ENCODE measurements at places on chromosomes 2 and 18.

DNA sequence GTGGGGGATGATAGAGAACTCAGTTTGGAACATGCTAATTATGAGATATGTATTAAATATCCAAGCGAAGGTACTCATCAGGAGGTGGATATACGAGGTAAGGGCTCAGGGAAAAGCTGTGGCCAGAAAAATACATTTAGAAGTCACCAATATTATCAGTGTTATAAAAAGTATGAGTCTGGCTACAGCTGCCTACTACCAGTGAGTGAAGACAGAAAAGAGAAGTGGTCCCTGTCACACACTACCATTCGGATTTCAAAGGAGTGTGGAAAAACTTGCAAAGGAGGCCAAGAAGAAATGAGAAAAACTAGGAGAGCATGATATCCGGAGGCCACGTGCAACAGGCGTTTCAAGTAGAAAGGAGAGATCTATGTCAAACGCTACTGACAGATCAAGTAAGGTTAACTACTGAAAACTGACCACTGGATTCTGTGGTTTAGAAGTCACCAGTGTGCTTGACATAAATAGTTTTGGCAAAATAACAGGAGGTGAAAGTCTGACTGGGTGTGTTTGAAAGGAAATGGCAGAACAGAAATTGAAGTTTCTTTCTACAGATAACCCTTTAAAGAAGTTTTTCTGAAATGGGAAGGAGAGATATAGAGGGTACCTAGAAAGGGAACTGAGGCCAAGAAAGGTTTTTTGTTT, 118.7 kb upstream of the DNMT3A start:
- DNase-seq, result peak; percentile 8

DNA sequence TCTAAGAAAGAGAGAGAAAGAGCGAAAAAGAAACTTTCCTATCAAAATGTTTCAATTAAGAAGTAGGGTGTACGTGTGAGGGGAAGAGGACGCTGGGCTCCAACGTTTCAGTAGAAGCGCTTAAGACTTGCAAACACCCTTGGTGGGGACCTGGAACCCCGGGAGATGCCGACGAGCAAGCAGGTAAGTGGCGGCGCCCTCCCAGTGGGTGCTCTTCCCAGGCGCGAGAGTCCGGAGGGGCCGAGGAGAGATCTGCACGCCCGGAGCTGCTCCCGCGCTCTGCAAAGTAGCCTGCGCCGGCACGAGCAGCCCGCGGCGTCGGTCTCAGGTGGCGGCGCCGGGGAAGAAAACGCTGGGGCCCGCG, 678 bp upstream of the OTX1 start:
- peak; percentile 38 for DNase-seq

DNA sequence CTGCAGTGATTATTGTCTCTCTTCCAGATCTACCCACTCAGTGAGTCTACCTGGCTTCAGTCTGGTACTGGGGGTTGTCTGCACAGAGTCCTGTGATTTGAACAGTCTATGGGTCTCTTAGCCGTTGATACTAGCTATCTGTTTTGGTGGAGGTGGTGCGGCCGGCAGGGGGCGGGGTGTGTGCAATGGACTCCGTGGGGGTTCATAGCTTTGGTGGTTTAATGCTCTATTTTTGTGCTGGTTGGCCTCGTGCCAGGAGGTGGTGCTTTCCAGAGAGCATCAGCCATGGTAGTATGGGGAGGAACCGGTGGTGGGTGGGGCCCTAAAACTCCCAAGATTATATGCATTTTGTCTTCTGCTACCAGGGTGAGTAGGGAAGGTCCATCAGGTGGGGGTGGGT, 1120.1 kb upstream of the FAM98A start:
- no peak for DNase-seq

DNA sequence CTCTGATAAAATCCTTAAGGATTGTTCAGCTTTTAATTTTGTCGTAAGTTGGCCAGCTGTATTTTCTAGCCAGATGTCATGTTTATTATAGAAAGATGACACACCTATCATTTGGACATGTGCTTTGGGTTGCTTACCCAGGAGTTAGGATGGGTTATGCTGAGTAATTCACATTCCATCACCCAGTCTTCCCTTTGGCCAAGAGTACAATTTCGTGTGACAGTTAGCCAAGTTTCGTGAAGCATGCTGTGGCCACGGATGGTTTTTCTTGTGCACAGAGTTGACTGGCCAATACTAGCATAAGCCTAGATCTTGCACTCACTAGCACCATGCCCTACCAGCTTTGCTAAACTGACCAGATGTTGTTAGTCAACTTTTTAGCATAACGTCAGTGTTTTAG, 5.8 kb downstream of the MAPRE3 start:
- no peak for DNase-seq

DNA sequence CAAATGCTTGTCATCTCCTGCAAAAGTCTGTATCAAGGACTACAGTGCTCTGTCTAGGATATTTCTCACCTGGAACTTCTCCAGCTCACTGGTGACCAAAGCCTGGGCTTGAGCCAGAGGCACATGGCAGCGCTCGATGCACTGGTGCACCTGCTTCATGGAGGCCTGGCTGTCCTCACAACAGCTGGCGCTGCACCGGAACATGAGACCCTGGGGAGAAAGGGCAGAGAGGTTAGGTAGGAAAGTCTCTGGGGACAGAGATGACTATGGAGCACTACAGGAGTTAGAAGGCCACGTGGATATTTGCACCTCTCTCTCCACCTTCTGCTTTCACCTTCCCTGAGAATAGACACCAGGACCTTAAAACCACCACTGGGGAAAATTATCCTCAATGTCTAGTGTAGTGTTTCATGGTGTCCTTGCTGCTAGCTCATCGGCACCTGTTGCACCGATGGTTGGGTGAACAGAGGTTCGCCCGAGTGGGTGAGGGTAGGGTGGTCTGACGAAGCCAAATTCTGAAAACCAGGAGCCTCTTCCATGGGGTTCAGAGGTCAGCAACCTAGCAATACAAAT, 1.0 kb downstream of the FAM136A start:
- no peak for DNase-seq

DNA sequence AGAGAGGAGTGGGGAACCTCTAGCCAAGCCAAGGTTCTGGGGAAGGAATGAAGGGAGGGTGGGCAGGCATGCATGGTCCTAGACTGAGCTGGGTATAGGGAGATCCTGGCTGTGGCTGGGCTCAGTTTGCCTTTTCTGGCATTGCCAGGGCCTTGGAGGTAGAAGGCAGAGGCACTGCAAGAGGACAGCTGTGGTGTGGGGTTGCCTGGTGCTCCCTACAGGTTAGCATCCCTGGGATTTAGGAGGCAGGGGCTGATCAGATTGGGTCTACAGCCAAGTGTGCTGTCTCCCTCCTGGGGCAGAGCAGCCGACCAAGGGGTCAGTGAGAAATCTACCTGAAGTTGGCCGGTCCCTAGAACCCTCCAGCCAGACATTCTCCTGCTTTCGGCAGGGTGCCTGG, 15.9 kb downstream of the ABCG8 start:
- no peak for DNase-seq

DNA sequence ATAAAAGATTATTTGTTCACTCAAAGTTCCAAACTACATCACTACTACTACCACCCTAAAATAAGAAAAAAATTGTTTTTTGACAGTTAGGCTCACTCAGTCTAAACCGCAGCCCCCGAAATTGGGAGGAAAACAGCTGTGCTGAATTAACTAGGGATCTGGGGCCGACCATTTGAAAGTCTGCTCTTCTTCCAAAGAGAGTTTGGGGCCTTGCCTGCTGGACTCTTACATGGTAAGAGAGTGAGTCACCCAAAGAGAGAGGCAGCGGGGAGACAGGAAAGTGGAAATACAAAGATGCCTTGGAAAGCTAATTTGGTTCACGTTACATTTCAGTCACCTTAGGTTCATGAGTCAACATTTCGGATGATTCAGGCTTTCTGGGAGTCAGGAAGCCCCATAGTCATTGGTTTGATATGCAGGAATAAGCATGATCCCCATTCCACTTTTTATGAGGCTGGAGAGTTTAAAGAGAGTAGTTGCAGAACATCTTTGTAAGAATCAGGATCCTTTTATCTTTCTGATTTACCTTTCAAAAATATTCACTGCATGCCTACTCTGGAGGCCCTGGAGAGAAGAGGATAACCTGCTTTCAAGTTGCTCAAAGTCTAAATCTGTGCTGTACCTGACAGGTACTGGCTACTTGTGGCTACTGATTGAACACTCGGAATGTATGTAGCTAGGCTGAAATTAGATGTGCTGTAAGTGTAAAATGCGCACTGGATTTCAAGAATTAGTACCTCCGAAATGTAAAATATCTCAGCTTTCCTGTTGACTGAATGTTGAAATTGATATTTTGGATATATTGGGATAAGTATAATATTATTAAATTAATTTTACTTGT, 995 bp upstream of the RTN4 start:
- DNase-seq, result peak; percentile 97

- DNase-seq, result no peak
Observed at GRCh38 chr2:157758586-157758985, 117.5 kb downstream of the ACVR1 start.

DNA sequence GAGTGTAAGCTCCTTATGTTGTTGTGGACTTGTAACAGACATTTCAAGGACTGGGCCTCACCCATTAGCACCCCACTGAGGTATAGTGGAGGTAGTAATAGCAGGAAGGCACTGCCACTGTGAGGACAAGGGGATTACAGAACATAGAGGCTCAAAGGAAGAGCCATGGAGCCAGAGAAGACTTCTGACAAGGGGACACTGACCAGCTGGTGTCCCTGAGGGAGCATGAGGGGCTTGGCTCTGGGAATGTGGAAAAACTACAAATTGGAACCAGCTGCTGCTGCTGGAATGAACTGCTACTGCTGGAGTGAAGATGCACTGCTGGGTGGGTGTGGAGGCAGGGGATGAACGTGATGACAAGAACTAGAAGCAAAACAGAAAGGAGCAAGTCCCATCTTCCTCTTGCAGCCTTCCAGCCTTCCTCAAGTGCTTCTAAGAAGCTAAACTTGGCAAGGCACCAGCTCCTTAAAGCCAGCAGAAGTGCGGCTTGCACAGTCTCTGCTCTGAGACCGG, 167.3 kb upstream of the NOSTRIN start:
- peak; percentile 51 for DNase-seq

GRCh38 chr2:66501267-66501666, 66.3 kb downstream of the MEIS1 start:
- DNase-seq, result no peak

DNA sequence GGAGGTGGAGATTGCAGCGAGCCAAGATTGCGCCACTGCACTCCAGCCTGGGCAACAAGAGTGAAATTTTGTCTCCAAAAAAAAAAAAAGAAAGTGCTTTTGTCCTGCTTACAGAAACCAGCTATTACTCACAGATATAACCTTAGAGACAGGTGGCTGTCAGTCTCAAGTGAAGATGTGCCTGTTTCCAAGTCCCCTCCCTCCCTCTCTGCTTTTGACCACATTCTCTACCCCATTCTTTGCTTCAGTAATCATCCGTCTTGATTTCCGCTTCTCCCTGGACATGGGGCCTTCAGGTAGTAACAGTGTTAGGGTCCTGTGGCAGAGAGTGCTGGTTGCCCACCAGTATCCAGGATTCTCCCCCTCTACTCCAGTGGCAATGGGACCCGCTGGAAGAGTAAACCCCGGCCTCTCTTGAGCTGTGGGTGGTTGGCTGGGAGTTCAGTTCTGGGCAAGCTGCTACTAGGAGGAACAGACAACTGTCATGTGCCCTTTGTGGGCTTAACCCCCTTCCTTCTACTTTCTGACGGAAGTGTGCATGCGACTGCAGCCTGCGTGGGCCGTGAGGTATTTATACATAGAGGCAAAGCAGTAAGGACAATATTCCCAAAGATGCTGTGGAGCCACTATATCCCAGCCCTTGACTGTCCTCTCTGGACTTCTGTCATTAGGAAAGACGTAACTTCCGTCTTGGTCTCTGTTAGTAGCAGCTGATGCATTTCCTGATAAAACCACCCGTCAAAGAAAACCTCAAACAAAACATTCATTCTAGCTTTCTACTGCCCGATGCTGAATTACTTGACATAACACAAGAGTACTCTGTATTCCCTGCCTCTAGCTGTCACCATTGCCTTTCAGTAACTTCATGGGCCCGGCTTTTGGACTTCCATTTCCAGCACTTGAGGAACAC, 17.8 kb downstream of the PDCL3 start:
- peak; percentile 48 for DNase-seq

DNA sequence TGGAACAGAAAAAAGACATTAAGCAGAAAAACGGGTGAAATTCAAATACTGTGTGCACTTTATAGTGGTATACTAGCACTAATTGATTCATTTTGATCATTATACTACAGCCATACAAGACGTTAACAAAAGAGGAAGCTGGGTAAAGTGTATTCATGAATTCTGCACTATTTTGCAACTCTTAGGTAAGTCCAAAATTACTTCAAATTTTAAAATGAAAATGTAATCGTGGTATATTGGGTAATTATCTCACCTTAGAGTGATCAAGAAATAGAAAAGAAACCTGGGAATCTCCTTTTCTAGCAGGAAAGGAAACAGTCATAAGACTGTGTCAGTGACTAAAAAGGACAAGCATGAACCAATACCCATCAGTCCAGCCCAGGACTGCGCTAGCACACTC, 5.4 kb downstream of the TGFBRAP1 start:
- DNase-seq, result peak; percentile 68

DNA sequence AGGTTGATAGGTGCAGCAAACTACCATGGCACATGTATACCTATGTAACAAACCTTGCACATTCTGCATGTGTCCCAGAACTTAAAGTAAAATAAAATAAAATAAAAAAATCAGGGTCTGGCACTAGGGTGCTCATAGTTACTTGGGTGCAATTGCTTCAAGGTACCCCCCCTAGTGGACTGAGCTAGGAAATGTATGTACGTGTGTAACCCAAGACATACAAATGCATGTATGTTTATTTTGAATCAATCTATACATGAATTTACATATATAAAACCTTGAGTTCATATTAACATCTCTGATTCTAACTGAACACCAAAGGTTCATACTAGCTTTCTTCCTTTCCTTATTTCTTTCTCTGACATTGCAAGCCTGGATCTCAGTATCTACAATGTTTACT, 51.5 kb downstream of the USP37 start:
- peak; percentile 54 for DNase-seq

DNA sequence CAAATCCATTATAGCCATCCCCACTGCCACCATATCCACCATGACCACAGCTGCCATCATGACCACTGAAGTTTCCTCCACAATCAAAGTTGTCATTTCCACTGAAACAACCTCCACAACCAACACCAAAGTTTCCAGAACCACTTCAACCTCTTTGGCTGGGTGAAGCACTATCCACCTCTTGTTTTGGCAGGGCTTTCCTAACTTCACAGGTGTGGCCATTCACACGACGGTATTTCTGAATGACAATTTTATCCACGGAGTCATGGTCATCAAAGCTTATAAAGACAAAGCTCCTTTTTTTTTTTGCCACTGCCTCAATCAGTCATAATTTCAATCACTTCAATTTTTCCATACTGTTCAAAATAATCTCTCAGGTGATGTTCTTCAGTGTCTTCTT, 89.8 kb upstream of the UGP2 start:
- no peak for DNase-seq

GRCh38 chr2:105744909-105745853, at the start of gene NCK2:
Gene NCK2 (plus strand): TSS chr2:105744912. CDS start chr2:105855064, 110,152 bp downstream.
- peak; percentile 58 for DNase-seq

- DNase-seq, result no peak
Observed at GRCh38 chr18:23403310-23403709, 49.8 kb upstream of the RIOK3 start.

GRCh38 chr2:28406276-28407096, 13.8 kb downstream of the FOSL2 start:
- DNase-seq, result peak; percentile 93

- peak; percentile 91 for DNase-seq
Observed at GRCh38 chr2:8598295-8599165, 83.3 kb upstream of the ID2 start.

Data from suppressor macrophage treated with lipopolysaccharide for 1 hour (primary cell).